BJ (cell line): ENCODE measurements at places on chromosomes 3 and 15.

DNA sequence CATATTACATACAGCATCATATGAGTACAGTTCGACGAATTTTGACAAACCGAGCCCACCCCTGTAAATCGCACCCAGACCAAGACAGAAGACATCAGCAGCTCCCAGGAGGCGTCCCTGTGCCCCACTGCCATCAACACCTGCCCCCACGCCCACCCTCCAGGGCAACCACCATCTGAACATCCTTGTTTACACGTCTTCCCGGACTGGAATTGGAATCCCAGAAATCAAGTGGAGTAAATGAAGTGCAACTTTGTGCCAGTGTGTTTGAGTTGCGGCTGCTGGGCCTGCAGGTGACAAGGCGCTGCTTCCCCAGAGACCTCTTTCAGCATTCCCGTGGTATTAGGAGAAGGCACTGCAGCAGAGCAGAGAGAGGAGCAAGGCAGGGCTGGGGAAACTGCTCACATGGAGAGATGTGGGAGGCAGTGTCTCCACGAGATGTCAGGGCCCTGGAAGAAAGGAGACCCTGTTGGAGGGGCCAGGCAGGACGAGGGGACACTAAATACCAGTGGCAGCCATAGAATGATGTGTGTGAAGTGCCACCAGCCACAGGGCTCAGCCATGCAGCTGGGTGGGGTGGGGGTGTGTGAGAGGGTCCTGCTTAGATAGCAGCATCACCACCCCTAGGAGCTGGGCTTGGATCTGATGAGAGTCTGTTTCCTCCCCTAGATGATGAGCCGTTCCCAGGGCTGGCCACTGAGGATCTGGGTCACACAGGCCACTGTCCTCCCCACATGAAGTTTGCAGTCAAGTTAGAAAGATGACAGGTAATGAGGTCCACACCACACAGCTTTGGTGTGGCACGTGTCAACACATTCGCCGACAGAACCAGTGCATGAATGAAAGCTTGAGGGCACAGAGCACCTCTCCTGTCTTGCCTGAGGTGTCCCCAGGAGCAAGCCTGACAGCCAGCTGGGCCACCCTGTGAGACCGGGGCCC lies 33.4 kb upstream of the PCSK6 start:
- DNase-seq = no peak

DNA sequence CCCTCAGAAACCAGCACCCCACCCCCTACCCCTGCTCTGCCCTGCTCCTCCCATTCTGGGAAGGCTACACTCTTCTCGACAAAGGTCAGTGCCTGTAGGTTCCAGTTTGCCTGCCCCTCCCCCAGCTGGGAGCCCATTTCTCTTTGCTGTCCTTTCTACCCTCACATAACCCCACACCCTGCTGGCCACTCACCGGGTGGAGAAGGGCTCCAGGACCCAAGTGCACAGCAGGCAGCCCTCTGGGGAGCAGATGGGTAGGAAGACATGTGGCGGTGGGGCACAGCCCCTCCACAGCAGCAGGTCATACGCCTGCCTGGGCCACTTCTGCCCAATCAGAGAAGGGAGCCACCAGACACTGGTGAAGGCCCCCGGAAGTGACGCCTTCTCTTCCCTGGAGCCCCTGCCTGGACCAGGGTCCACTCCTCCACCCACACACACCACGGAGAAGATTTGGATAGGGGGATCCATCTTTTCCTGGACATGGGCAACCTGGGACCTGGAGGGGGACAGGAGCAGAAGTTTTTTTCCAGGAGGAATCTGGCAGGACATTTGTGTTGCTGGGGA lies at the start of gene THPO:
TSS of gene THPO (minus strand) at position 326 of the 564 bp plus-strand sequence. CDS start 1,948 bp downstream, outside the sequence.
- DNase-seq = no peak

- no peak for DNase-seq
Observed at GRCh38 chr3:30059240-30059639, 547.2 kb upstream of the TGFBR2 start.

DNA sequence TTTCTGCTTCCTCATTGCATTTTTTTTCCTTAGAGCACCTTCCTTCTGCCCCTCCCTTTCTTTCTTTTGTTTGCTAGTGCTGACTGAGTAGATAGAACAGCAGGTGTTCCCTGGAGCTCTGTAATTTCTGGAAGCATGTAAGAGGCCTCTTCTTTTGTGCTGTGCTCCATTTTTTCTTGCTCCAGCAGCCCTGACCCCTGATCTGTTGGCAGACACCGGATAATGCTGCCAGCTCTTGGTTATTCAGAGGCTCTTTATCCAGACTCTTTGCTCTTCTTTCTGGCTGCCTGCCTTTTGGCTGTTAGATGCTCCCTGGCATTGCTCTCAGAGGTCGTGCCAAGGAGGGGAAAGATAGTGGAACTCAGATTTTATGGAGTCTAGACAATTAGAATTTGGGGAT lies 104.4 kb upstream of the RBMS3 start:
- DNase-seq = no peak

- no peak for DNase-seq
Observed at GRCh38 chr3:71521940-71522876, 61.3 kb downstream of the FOXP1 start.

- no peak for DNase-seq
Observed at GRCh38 chr3:71438071-71438685, 145.3 kb downstream of the FOXP1 start.

- peak; percentile 91 for DNase-seq
Observed at GRCh38 chr3:132543011-132543739, 53.9 kb upstream of the ACKR4 start.

- DNase-seq = no peak
Observed at GRCh38 chr15:30978328-30978727, 13.1 kb downstream of the MTMR10 start.

DNA sequence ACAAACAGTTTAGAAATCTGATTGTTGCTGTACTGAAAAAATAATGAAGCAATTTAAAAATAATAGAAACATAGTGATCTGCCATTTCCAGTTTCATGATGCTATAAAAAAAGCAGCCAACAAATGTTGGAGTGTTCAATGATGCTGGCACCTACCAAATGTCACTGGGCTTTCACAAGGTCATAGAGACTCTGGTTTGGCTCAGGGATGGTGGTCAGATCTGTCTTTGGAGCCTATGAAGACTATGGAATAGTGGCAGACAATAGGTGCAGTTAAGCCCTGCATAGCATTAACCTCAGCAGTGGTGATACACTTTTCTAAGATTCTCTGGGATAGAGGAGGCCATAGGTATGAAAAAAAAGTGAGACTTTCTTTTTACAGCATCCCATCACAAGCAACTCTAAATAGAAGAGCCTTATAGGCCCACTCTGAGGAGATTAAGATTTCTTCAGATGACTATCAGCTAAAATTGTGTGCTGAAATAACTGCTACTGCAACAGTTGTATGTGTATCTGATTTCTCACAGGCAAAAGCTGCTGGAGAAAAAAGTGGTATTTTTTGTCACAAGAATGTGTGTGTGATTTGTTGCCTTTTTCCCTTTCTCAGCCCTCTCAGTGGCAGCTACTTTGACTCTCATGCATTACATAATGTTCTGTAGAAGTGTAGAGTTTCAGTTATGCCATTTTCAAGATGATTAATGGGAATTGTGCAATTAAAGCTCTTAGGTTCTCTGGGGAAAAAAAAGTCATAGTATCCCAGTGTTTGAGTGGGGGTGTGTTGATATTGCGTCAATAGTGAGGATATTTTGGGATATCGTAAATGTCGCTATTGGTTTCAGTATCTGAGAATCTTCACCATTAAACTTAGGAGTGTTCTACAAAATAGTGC lies 137.4 kb downstream of the MBNL1 start:
- peak; percentile 95 for DNase-seq

DNA sequence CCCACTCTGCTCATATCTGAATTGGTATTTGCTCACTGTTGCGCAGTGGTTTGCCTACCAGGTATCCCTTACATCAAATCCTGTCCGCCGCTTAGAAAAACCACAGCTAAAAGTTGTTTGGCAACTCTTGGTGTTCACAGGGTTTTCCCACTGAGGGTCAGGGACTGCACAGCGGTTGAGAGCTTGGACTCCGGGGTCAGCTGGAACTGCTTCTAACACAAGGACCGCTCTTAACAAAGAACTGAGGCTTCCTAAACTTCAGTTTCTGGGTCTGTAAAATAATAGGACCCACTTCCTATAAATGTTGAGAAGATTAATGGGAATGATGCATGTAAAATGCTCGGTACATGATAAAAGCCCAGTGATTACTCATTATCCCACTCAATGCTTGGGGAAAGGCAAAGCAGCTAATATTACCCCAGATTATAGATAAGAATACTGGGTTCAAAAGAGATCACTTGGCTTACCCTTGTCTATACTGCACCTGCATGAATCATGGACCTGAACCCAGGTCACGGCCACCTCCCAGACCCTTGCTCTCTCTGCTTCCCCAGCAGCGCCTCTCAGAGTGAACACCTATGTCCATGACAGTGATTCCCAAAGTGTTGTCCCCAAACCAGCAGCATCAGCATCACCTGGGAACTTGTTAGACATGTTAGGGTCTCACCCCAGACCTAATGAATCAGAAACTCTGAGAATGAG lies 36.1 kb downstream of the LIPC start:
- no peak for DNase-seq

DNA sequence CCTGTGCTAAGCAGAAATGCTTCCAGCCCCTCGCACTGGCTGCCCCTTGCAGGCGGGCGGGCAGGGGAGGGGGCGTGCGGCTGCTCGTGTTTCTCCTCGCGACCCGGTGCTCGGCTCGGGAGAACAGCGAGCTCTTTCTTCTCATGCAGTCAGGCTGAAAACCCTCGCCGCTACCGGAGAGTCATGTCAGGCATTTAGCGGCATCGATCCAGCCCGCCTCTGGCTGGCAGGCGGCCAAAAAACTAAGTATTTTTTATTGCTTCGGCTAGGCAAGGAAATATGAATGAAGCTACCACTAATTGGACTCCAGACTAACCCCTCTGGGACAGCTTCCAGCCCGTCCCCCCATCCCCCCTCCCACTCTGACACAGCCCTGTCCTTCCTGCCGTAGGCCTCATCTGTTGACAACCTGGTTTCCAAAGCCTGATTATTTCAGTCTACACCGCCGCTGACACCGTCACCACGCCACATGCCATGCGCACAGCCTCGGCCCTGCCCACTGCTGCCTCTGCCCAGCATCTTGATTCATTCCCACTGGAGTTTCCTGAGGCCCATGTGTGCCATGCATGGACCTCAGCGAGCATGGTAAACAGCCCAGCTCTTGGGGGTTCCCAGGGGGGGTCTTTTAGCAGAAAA lies 35.3 kb downstream of the TLE3 start:
- DNase-seq = peak; percentile 85

GRCh38 chr3:18135060-18135814 lies 289.9 kb downstream of the SATB1 start:
- DNase-seq = no peak

- DNase-seq = no peak
Observed at GRCh38 chr3:100740207-100740606, 30.9 kb downstream of the TFG start.

GRCh38 chr15:79987969-79988368 lies 17.0 kb upstream of the BCL2A1 start:
- DNase-seq = no peak

- DNase-seq = no peak
Observed at GRCh38 chr3:144516026-144516425, 544.4 kb downstream of the DIPK2A start.

GRCh38 chr3:142053835-142054234 lies 95.5 kb downstream of the TFDP2 start:
- no peak for DNase-seq

DNA sequence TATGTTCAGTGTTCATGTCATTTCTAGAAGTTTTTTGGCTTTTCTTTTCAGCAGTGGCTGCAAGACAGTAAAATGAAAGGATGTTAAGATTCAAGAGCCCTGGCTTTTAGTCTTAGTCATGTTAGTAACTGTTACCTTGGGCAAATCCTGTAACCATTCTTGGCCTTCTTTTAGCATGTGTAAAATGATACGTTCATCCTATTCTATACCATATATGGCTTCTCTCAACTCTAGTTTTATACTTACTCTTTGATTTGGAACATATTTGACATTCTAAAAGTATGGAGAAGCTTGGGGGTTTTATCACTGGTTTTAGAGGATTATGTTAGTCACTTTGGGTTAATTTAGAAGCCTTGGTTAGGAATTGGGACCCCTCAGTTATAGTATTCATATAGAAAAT lies 20.1 kb downstream of the GTF2E1 start:
- no peak for DNase-seq

GRCh38 chr3:10248184-10248983 lies at the start of gene TATDN2:
Gene TATDN2, plus strand, starts transcription at chr3:10248459. Its CDS starts 742 bp downstream, at chr3:10249201.
- DNase-seq = peak; percentile 78

GRCh38 chr3:51394541-51394940 lies 3.5 kb downstream of the RBM15B start:
- DNase-seq = no peak

- DNase-seq = no peak
Observed at GRCh38 chr3:173733029-173733652, 335.6 kb downstream of the NLGN1 start.

DNA sequence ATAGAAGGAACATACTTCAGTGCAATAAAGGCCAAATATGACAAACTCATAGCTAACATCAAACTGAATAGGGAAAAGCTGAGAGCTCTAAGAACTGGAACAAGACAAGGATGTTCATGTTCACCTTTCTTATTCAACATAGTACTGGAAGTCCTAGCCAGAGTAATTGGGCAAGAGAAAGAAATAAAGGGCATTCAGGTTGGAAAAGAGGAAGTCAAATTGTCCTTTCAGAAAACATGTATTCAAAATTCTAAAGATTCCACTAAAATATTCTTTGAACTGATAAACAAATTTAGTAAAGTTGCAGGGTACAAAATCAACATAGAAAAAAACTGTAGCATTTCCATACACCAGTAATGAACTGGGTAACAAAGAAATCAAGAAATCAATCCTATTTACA lies 12.2 kb upstream of the ZNF197 start:
- no peak for DNase-seq

GRCh38 chr3:124701687-124702086 lies 28.6 kb upstream of the UMPS start:
- DNase-seq = no peak

DNA sequence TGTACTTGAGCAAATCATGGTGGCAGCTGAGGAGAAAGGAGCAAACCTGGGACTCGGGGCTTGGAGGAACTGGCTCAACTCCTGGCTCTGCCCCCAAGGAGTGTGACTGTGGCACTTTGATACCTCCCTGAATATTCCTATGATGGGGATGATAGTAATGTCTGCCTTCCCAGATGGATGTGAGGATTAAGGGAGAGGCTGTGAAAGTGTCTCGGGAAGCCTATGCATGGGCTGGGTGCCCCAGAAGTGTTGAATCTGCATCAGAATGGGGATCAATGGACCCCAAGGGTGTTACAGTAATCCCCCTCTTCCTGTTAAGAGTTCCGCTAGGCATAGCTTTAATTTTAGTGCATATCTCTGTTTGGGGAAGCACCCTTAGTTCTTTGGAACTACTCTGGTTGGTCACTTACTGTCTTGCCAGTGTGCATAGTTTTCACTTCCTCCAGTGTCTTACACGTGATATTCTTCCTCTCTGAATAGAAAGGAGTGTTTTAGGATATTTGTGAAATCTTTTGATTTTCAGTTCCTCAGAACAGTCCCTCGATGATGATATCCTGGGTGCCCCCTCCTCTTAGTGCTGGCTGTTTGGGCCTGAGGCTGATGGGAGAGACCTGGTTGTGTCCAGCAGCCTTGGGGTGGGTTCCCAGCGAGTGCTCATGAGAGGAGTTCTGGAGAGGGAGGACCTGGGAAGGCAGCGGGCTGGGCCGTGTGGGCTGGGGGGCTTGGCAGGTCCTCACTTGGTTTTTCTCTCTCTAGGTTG lies 97.5 kb downstream of the CHDH start:
- DNase-seq = no peak

- no peak for DNase-seq
Observed at GRCh38 chr15:90646662-90647305, 70.4 kb upstream of the BLM start.
